Kidney glomerular epithelial cell (primary cell): ENCODE measurements at places on chromosomes 11 and 22.

DNA sequence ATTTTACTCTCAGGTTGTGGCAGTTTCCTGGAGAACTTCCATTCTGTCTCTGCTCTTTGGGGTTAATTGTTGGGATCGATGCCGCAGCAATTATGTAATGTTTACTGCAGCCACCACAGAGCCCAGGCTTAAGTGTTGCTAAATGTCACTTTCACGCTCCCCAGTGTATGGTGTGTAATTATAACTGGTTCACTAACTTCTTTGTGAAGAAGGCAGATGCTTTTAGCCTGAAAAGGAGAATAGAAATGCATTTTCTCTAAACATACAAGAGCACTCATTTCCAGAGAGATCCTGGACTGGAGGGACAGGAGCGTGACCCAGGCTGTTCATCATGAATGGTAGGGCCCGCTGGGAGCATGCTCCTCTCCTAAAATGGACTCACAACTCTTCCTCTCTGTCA lies 132.2 kb upstream of the PLET1 start:
- no peak for DNase-seq

DNA sequence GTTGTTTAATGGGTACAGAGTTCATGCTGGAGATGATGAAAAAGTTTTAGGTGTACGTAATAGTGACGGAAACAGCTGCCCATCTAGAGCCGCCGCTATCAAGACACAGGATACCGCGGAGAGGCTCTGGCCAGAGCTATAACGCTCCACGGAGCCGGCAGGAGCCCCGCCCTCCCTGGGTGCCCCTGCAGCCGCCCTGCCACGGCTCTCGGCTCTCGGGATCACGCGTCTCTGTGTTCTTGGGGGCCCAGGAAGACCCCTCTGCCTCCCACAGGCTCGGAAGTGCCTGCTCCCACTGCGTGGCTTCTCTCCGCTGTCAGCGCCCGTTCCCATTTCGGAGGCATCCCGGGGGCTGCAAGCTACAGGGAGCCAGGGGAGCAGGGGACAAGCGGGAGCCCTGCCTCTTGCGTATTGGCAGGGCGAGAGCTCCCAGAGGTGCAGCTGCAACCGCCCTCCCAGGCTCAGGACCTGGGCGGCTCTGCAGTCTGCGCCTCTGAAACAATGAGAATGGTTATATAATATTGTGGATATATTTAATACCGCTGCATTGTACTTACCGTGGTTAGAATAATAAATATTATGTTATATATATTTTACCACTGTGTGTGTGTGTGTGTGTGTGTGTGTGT lies 13.7 kb downstream of the GLYATL2 start:
- DNase-seq, result no peak

DNA sequence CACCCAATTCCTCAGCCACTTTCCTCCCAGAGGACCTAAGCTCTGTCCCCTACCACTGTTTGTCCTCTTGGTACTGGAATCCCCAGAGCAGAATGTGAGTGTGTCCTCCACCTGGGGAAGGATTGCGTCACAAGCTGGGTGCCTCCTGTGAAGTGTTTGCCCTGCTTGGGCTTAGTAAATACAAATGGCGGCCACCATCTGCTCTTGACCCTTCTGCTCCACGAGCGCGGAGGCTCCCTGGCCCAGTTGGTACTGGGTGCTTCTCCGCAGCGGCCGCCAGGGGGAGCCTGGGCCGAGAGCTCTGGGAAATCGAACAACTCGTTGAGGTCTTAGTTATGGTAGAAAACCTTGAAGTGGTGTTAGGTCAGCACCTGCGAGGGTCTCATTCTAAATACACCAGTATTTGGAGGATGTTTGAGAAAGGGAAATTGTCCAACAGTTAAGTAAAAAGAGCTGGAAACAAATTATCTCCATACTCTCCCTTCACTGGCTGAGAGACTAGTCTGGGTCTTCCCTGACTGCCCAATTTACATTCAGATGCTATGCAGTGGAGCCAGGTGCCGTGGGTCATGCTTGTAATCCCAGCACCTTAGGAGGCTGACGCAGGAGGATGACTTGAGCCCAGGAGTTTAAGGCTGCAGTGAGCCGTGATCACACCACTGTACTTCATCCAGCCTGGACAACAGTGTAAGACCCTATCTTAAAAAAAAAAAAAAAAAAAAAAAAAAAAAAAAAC lies 74.6 kb upstream of the TEAD1 start:
- DNase-seq, result no peak

- no peak for DNase-seq
These were observed 49.5 kb downstream of the ARFGAP2 start for GRCh38 chr11:47127213-47127612.

DNA sequence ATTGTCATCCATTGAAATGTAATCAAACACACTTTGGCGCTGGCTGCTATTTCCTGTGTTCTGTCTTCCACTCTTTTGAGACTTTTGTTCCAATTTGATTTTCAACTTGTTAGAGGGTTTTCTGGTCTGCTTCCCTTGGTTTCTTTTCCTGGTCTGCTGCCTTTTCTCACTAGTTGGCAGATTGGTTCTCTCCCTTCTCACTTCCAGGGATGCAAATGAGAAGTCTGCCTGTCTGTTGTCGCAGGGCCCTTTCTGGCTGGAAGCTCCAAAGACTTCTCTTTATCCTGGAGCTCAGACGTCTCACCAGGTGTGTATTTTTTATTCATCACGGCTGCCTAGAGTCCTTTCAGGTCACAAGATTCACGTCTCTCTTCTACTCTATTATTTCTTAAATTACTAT lies 84.0 kb downstream of the RPS6KA4 start:
- no peak for DNase-seq

GRCh38 chr11:92550411-92550810 lies 325.8 kb downstream of the FAT3 start:
- DNase-seq, result no peak
